ENCODE measurements at places on chromosomes 12 and 14. TPM values are rescaled to one million over a fixed set of nuclear protein-coding genes. Genes with fewer than 3 reads are reported as not detected.
A peak's percentile ranks its signal among the peaks of the same experiment; 100 is the strongest.

RHOJ gene
- 19.5 TPM for total RNA-seq

KRT85 gene
- total RNA-seq = not detected

DNA sequence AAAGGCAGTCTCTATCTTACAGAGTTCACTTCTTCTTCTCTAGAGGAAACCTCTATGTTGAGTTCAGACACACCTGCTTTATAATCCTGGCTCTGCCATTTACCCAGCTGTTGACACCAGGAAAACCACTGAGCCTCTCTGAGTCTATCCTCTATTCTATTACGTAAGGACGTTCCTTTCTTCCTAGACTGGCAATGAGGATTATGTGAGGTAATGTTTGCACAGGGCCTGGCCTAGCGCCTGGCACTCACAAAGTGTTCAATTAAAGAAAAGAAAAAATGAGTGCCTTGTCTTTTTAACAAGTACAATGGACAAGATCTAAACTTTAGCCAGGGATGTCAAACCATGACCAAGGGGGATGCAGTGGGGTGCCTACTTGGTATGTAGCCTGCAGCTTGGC, 641.9 kb upstream of the TBX3 start:
- DNase-seq = no peak

- DNase-seq = no peak
These were observed 6.3 kb upstream of the EVL start for GRCh38 chr14:100058777-100059437.

DNA sequence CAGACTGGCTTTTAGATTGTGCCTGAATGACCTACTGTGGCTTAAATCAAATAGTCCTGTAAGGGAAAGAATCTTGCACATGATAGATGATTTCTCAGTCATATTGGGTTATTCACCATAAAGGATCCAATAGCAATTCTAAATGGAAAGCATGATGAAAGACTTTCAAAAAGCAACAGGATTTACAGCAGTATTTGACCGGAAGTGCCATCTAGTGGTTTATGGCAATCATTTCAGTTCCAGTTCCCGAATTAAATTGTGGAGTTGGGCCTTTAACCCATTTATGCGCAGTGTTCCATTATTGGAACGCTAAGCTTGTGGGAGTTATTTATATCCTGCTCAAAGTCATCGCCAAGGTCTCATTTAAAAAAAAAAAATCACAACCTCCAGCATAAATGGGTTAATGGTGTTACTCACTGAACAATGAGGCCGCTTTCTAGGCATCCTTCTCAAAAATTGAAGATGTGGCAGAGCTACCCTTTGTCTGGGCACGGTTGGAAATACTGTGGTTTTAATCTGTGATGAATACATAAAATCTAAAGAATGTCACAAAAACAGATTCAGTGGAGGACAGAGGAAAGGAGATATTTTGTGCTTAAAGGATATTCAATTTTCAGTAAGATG, 60.8 kb upstream of the REP15 start:
- DNase-seq = no peak

DNA sequence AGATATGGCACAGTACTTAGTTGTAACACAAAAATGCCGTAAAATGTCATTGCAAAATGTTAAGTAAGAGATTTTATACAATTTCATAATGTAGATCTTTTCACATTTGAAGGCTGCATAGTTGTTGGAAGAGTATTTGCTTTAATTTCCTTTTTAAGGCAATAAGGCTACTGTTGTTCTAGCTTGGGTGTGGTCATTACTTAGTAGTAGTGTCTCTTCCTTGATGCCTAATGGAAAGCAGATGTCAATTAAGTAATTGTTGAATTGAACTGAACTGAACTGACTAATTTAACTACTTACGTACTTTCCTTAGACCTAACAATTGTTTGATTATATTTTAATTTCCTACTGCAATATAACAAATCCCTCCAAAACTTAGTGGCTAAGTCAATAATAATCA, 181.7 kb downstream of the FLRT2 start:
- no peak for DNase-seq

GRCh38 chr12:125685915-125686314, 620.7 kb downstream of the AACS start:
- DNase-seq = no peak

- DNase-seq = peak; percentile 61
These were observed at the start of gene GALNT16 for GRCh38 chr14:69259527-69260189. TSS of gene GALNT16 (plus strand) at chr14:69260158. CDS start at chr14:69260291, 133 bp downstream.

GRCh38 chr12:94948232-94948810, 55.2 kb downstream of the NDUFA12 start:
- no peak for DNase-seq

DNA sequence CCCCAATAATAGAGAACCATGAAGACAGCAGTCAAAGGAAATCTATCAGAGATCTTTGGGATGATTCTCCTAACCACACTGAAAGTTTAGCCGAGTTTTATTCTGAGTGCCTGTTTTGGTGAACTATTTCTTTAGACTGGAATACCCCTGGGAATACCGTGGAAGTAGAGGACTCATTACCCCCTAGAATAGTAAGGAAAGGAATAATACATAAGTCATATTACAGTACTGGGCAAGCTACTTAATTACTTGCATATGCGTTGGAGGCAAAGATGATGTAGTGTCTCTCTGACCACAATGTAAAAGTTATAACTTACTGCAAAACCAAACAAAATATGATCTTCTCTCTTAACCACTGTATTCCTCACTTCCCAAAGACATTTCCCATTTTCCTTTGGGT, 25.5 kb downstream of the ZC2HC1C start:
- DNase-seq = no peak

DNA sequence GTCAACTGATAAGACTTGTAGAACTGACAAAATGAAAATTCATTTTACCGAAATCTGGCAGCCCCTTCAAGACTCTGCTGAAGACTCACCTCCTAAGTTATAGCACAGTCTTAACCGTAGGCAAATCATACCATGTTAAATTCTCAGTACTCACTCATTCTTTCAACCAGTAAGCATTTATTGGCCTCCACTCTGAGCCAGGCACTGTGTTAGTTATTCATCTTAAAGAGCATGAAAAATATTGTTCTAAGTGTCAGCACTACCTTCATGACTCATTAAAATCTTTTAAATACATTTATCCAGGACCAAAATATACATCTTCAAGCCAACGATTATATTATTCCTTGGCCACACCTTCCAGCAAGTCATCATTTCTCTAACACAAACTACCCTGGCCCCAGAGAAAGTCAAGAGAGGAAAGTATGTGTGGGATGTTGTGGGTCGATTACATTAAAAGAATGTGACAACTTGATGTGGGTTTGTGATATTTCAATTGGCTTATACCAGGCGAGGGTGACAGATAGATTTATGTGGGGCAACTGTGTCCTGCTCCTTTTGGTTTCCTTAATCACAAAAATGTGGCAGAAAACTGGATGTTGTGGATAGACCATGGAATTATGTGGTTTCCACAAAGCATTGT, 55.0 kb downstream of the TMEM30B start:
- DNase-seq = no peak

DNA sequence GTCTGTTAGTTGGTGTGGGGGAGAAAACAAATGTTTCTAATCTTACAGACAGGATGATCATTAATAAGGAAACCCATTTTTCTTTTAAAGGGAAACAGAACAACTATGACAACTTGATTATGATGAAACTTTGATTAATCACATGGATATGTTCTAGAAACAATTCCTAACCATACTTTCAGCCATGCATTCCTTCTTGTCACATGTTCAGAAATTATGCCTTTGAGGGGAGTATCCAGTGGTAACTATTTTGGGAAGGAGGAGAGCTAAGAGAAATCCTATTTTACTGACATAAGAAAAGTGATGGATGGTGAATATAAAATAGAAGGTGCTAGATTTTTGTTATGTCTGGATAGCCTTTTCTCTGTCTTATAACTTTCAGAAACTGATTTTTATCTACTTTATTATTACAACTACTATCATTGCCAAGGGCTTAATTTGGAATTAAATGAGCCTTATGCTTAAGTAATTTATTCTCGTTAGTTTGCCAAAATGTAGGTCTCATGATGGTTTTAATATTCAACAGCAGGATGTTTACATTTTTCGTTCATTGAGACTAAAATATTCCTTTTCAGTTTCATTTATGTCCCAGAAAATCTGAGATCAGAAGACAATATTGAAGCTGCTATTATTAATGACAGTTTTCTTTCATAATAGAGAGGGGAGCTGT, 200.1 kb downstream of the TMTC2 start:
- DNase-seq = no peak

- no peak for DNase-seq
These were observed 74.0 kb upstream of the EIF5 start for GRCh38 chr14:103259801-103260628.

- no peak for DNase-seq
These were observed 385.3 kb downstream of the PDZRN4 start for GRCh38 chr12:41573445-41573844.

DNA sequence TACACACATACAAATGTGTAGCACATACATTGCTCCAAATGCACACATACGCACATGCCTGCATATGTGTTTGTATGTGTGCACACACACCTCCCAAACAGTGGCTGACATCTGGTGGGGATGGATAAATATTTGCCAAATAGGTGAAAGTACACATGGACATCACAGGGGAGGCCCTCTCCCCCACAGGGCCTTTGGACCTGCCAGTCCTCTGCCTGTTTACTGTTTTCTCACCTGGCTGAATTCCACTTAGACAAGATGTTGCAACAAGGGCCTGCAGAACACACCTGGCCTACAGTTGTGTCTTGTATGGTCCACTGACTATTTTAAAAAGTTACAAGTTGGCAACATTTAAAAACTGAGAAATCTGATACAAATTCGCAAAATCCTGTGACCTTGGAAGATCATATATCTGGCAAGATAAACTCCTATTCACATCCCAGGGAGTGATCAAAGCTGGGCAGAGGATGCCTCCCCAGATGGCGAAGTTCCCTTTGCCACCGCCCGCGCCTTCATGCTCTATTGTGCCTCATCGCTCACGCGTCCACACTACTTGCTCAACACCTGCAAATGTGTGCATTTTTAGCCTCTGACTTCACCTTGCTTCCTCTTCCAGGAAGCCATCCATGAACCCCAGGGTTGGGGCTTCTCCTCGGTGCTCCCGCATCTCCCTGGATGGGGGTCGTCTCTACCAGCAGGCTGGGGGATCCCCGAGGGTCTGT, 118.4 kb upstream of the FZD10 start:
- DNase-seq = no peak

DNA sequence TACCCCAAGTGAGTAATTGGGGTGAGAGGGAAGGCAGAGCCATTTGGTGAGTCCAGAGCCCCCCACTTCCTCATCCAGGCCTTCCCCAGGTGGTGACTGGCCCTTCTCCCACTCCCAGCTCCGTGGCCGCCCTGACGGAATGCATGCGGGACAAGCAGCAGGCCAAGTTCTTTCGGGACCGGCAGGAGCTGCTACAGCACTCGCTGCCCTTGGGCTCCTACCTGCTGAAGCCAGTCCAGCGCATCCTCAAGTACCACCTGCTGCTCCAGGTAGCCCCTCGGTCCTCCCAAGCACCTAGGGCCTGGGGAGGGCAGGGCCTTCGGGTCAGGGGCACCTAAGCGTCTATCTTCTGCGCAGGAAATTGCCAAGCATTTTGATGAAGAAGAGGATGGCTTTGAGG, 26.5 kb downstream of the PLEKHG3 start:
- peak; percentile 10 for DNase-seq

DNA sequence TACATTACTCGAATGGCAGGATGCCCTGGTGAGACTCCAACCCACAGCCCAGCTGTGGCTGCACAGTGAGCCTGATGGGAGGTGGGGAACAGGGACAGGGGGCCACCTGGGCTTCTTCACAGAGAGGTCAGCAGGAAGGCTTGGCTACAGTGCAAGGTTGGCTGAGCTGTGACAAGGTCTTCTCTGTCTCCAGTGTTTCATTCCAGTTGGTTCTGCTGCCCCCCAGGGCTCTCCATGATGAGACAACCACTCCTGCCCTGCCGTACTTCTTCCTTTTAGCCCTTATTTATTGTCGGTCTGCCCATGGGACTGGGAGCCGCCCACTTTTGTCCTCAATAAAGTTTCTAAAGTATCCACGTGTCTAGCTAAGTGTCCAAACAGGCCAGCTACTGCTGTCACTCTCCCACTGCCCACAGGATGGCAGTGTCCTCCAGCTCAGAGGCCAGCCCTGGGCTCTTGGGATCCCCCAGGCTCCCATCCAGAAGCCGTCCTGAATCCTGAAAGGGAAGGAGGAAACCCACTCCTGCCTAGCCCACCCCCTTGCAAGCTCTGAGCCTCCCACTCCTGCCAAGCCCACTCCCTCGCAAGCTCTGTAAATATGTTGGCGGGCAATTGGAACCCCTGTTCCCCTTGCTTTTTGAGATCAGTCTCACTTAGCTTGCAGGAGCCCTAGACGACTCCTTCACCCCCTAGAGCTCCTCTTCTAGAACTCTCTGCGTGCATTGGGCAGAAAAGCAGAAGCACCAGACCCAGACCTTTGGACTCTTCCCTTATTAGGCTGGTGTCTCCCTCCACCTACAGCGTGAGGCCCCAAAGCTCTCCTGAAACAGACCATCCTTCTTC, 5.4 kb downstream of the C1QL4 start:
- DNase-seq = peak; percentile 66

GRCh38 chr12:108665608-108666202, 32.0 kb upstream of the SELPLG start:
- DNase-seq = no peak

DNA sequence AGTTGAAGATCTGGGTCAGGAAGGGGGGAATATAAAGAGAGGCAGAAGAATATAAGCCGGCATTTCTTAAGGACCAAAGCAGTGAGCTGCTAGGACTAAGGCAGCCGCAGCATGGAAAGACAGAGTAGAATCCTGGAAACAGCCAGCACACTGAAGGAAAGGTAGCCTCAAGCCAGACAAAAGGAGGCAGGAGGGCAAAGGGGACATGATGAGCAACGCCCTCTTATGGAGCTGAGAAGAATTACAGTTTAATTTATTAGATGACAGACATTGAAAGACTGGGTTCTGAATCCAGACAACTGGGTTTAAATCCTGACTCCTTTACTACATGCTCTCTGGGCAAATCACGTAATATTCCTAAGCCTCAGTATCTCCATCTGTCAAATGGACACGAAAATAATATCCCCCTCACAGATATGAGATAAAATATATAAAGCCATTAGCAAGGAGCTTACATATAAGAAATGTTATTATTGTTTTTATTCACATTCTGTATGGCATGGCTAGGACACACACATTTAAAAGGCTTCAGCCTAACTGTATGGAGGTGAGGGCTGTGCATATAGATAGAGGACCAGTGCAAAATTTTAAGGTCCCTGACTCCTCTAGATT, 8.1 kb upstream of the PCED1B start:
- DNase-seq = no peak

DNA sequence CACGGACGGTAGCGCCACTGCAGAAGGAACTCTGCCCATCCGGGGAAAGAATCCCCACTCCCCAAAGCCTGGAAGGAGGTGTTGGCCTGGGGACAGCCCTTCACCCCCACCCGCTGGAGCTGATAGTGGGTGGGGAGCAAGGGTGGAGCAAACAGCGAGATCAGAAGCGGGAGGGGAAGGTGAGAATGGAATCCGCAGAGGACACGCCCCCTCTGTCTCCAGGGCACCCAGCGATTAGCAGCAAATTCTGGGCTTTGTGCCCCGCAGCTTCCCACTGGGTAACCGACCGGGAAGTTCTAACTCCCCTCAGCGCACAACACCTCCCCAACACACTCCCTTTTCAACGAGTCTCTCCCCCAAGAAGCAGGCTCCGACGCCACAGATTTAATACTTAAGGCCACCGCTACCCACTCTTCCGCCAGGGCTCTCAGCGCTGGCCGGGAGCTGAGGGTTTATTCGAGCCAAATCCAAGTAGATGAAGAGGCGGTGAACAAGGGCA, 1.4 kb downstream of the SLC25A29 start:
- DNase-seq = peak; percentile 83

Data from left cardiac atrium (tissue), 4 donors.